Coronary artery (tissue), 2 donors: ENCODE measurements at places on chromosomes 6 and 20.
A peak's percentile ranks its signal among the peaks of the same experiment; 100 is the strongest.

DNA sequence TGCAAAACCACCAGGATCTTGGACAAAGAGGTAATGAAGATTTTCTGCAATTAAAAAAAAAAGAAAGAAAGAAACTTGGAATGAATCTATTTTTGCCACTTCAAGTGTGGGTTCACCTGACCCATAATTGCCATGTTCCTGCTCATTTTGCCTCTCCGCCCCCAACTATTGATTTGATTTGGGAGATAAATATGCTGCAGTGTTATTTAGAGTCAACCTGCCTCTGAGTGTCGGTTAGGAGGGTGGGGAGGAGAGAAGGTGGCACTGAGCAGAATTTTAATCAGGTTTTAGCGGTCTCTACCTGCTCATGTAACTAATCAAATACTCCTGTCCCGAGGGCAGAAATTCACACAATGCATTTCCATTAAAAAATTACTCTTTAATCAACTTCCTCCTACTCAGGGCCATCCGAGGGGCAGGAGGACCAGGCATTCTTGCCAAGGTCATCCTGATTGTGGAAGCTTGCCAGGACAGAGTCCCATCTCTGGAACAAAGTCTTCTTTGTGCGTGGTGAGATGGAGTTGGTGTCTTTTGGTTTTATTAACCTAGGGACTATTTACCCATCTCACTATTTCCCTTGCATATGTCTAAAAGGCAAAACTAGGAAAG is 300.1 kb downstream of the CDH26 start:
- DNase-seq: no peak

- peak; percentile 92 for DNase-seq
These were observed at the start of gene THBD for GRCh38 chr20:23049201-23050075. TSS of gene THBD (minus strand) at chr20:23049672. CDS start at chr20:23049504, 168 bp downstream.

DNA sequence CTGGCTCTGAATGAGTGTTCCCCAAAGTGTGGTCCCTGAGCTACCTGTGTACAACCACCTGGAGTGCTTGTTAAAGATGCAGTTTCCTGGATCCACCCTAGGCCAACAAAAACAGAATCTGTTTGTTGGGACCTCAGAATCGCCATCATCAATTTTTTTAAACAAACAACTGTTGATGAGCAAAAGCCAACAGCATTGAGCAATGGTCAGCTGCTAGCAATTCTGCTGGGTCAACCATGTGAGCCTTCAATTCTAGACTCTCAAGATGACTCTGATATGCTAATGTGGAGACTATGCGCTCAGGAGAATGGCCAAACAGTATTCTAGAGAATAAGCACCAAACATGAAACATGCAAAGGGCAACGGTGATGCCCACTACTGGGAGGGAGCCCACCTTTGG is 64.4 kb upstream of the IYD start:
- no peak for DNase-seq

GRCh38 chr20:45187693-45188092 is 13.0 kb downstream of the PI3 start:
- no peak for DNase-seq

GRCh38 chr20:16828666-16829305 is 80.6 kb downstream of the OTOR start:
- no peak for DNase-seq

DNA sequence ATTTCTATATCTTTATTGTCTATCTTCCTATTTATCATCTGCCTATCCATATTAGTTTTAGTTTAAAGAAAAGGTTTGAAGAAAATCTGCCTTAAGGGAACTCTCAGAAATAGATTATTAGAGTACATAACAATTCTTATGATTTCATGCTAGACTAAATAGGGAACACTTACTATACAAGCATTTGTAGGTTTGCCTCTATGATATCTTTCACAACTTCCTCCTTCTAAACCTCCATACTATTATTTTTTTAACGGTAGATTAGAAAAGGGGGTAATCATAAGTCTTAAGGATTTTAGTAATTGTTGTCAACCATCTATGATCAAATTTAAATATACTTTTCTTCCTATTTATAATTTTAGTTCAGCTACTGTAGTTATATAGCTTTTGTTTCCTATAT is 11.6 kb upstream of the DSE start:
- DNase-seq: no peak

DNA sequence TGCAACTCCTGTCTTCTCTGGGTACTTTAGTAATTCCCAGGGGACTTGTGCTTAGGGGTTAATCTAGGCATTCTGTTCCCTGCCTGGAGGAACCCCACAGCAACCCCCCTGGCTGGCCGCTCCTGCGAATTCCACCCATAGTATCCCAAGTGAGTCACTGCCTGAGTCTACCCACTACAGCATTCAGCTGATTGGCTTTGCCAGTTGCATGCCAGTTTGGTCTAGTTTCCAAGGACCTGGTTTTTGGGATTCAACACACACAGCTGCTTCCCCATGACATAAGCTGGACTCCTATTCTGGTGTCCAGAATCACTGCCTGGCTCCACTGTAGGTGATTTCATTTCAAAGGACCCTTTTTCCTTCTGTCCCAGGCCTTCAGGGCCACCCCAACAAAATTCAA is 40.3 kb downstream of the PLCG1 start:
- peak; percentile 92 for DNase-seq

DNA sequence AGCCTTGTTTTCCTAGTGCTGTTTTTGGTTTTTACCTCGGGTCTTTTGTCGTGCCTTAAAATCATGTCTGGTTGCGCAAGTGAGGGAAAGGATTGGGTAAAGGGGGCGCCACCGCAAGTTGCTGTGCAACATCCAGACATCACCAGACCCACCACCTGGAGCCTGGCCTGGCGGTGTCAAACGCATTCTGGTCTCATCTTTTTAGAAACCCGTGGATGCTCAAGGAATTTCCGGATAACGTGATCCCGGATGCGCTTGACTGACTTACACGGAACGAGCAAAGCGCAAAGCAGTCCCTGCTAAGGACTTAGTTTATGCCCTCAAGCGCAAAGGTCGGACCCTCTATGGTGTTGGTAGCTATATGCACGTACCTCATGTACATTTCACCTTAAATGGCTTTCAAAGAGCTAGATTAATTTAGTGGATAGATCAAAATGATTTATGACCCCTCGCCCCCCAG is 105.2 kb downstream of the OR2B2 start:
- DNase-seq: no peak

DNA sequence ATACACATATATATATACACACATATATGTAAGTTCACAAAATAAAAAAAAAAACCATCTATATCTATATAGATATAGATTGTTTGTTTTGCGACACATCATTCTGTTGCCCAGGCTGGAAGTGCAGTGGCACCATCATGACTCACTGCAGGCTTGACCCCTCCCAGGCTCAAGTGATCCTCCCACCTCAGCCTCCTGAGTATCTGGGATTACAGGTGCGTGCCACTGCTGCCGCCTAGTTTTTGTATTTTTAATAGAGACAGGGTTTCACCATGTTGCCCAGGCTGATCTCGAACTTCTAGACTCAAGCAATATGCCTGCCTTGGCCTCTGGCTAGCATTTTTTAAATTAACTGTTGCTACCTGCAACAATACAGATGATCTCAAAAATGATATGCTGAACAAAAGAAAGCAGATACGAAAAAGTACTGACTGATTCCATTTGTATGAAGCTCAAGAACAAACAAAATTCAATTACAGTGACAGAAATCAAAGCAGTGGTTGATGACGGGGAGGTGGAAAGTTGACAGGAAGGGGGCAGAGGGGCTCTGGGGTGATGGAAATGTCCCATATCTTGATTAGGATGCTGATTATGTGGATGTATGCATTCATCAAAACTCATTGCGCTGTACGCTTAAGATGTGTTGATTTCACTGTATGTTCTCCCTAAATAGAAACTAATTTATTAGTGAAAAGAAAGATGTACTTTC is 49.6 kb downstream of the ATXN1 start:
- no peak for DNase-seq

GRCh38 chr6:131519670-131520436 is 53.2 kb upstream of the ARG1 start:
- no peak for DNase-seq

DNA sequence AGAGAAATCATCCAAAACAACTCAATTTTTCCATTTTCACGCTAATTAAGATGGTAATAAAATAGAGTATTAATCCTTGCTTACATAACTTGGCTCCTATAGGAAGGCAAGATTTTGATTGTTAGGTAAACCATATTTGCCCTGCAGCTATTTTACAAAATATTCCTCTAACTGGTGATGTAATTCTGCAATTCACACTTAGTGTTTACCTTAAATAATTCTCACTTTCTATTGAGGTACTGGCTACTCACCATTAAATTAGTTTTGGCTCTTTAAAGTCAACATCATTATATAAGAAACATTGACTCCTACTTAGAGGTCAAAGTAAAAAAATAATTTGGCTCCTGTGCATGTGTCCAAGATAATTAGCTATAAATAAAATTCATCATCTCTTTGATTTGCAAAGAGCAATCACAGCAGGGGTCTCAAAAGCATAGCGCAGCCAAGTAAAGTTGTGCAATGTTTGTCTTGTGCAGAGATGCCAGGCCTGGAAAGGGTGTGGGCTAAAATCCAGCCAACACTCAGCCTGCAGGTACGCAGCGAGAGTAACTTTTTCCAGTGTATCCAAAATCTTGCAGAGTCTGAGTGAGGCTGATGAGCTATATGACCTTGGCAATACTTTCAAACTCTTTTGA is 501.2 kb downstream of the MMUT start:
- DNase-seq: no peak

- DNase-seq: no peak
These were observed 142.5 kb downstream of the KLHL32 start for GRCh38 chr6:97067045-97067444.

- DNase-seq: no peak
These were observed 16.7 kb upstream of the OSTM1 start for GRCh38 chr6:108091288-108091687.

DNA sequence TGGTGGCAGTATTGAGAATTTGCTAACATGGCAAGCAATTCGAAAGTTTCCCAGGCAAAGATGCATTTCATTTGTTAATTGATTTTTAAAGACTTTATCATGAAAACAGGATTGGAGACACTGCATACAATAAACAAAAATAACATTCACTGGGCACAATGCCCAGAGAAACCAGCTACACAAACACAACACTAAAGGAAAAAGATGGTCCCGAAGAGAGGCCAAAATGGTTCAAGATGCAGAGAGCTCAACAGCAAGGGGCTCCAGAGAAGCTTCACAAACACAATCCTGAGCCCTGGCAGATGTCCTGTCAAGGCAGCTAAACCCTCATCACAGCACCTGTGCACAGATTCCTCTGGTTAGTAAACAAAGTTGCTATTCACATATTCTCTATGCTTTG is 79.3 kb downstream of the INSM1 start:
- no peak for DNase-seq

DNA sequence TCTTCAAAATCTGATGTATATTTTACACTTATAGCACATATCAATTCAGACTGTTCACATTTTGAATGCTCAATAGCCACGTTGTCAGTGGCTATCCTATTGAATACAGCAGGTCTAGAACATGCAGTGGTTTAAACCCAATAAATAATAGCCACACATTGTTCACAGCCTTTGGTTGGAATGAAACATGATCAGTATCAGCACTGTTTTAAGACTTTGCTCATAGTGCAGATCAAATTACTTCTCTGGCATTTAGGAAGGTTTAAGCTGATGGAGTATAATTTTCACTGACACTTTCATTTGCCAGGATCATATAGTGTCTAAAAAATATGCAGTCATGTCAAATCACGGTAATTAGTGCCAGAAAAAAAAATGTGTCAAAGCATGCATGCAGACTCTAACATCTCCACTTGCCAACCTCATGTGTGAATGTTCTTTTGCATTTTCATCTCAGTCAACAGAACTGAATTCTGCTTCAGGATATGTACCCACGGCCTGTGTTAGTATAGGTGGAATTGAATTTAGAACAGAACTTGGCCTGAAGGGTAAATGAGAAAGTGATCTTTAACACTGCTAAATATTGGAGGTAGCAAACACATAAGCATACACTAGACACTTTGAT is 184.1 kb downstream of the SLC24A3 start:
- DNase-seq: no peak

DNA sequence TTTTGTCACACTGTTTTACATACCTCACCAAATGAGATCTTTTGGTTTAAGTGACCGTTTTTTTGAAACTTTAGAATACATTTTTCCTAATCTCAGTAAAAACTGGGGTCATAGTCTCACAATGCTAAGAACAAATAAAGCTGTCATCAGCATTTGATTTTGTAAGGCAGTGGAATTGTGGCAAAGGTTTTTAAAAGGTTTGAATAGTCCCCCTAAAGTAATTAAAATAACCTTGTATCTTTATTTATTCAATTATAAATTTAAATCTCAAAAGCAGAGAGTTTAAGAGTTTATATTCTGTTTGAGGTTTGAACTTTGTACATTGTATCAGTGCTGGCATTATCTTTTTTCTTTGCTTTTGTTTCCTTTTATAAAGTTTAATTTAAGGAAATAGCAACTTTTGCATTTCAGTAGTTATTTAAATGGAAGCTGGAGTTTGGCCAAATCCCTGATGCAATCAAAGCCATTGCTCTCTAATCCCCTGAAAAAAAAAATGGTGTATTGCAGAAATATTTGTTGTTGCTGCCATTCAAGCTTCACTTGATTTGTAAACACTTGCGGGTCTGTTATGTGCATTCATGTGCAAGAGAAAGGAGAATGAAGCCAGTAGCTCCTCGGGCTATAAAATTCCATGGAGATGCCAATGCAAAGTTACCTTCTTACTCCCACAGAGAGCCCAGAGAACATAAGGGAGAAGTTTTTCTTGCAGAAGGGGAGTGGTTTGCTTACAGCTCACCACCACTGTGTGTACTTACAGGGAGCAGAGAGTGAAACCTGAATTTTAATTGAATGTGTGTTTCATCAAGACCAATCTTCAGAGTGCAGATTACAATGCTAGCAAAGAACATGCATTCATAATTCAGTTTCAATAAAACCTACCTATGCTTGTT is 391.8 kb downstream of the ARHGAP18 start:
- DNase-seq: no peak

DNA sequence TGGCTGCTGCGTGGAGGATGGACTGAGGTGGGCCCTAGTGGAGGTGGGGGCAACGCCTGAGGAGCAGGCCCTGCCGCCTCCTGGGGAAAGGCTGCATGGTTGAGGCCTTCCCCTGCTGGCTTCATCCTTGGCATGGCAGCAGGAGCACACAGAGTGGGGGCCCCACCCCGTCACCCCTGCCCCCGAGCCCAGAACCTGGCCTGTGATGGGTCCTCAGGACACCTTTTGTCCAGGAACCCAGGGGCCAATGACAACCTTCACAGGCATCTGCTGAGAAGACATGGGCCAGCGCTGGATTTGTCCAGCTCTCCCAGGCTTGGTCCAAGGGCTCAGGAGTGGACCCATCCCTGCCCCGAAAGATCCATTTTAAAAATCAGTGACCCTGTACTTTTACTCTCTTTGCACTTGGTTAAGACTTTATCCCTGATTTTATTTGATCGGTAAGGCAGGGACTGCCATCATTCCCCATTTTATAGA is 575 bp upstream of the SLC17A9 start:
- DNase-seq: no peak

GRCh38 chr6:17042422-17043147 is 59.3 kb upstream of the STMND1 start:
- no peak for DNase-seq

DNA sequence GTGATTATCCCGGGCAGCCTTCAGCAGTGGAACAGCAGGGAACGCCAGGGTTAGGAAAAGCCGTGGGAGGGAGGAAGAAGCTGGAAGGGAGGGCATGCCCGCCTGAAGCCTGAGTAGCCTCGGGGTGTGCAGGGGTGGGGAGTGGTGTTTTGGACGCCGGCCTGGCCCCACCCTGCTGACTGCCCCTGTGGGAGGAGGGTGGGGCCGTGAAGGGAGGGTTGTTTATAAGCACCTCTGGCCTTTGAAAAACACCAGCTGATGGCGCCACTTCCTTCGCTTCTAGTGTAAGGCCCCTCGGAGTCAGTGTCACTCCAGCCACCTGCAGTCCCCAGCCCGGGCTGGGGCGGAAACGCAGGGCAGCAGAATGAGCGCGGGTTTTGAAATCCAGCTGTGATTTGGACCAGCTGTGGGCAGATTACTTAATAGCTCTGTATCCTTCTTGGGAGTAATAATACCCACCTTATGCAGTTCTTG is 52.8 kb upstream of the BMP6 start:
- DNase-seq: no peak
